ENCODE measurements at places on chromosomes 7 and 10. TPM values are rescaled to one million over a fixed set of nuclear protein-coding genes. Genes with fewer than 3 reads are reported as not detected.

ZCCHC24 gene
- polyA plus RNA-seq = 121 TPM

NUTM2E gene
- not detected for polyA plus RNA-seq

MXI1 gene
- 28.8 TPM for polyA plus RNA-seq

SRRM3 gene
- 9.4 TPM for polyA plus RNA-seq

MRPS17 gene
- polyA plus RNA-seq = 10.4 TPM

PNLIPRP2 gene
- 0.91 TPM for polyA plus RNA-seq

VPS41 gene
- polyA plus RNA-seq = 10.6 TPM

CYP3A4 gene
- 0.22 TPM for polyA plus RNA-seq

NEUROG3 gene
- not detected for polyA plus RNA-seq

MBL2 gene
- polyA plus RNA-seq = not detected

ENO4 gene
- polyA plus RNA-seq = not detected

MSMB gene
- polyA plus RNA-seq = not detected

FIGNL1 gene
- polyA plus RNA-seq = 2.9 TPM

SEMA3D gene
- 1.1 TPM for polyA plus RNA-seq

C1GALT1 gene
- polyA plus RNA-seq = 6.0 TPM

RHOBTB1 gene
- polyA plus RNA-seq = 3.5 TPM

TEX47 gene
- polyA plus RNA-seq = not detected

HECW1 gene
- 0.22 TPM for polyA plus RNA-seq

ANKRD61 gene
- 0.07 TPM for polyA plus RNA-seq

OR13A1 gene
- not detected for polyA plus RNA-seq

MEOX2 gene
- 13.4 TPM for polyA plus RNA-seq

MAT1A gene
- polyA plus RNA-seq = not detected

VENTX gene
- 0.28 TPM for polyA plus RNA-seq

GNAT3 gene
- polyA plus RNA-seq = not detected

DGKI gene
- 0.03 TPM for polyA plus RNA-seq

CABCOCO1 gene
- not detected for polyA plus RNA-seq

PMS2 gene
- polyA plus RNA-seq = 5.4 TPM

SPDYE16 gene
- 0.11 TPM for polyA plus RNA-seq

GHRHR gene
- 0.12 TPM for polyA plus RNA-seq

KIF11 gene
- polyA plus RNA-seq = 0.25 TPM

TMEM176A gene
- polyA plus RNA-seq = 5.8 TPM

NUB1 gene
- polyA plus RNA-seq = 29.1 TPM

Data from adipose tissue (tissue), 3 donors.